ENCODE measurements at places on chromosomes 16 and 17. TPM values are rescaled to one million over a fixed set of nuclear protein-coding genes. Genes with fewer than 3 reads are reported as not detected.

The TMEM106A gene
- 4.9 TPM for total RNA-seq

The FOXJ1 gene
- total RNA-seq: not detected

The MYH8 gene
- not detected for total RNA-seq

GRCh38 chr17:82655038-82655479 lies 6.8 kb upstream of the WDR45B start:
- DNase-seq: no peak

DNA sequence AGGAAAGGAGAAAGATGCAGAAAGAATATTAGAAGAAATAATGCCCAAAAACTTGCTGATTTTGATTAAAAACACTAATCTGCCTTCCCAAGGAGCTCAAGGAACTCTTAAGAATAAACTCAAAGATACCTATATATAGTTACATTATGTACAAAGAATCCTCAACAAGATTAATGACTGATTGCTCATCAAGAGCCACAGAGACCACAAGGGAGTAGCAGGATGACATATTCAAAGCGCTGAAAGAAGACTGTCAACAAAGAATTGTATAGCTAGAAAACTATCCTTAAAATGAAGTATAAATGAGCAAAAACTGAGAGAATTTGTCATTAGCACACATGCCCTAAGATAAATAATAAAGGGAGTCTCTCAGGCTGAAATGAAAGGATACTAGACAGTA lies 6.2 kb downstream of the LPCAT2 start:
- no peak for DNase-seq

GRCh38 chr17:17728550-17729251 lies 47.4 kb downstream of the RAI1 start:
- no peak for DNase-seq

- DNase-seq: no peak
Observed at GRCh38 chr17:34125010-34125409, 130.1 kb upstream of the CCL2 start.

GRCh38 chr16:280552-280951 lies at the start of gene ARHGDIG:
TSS of gene ARHGDIG (plus strand) at chr16:280591. CDS start at chr16:280681, 90 bp downstream.
- no peak for DNase-seq

- DNase-seq: no peak
Observed at GRCh38 chr16:57640185-57640584, 11.8 kb downstream of the ADGRG1 start.

DNA sequence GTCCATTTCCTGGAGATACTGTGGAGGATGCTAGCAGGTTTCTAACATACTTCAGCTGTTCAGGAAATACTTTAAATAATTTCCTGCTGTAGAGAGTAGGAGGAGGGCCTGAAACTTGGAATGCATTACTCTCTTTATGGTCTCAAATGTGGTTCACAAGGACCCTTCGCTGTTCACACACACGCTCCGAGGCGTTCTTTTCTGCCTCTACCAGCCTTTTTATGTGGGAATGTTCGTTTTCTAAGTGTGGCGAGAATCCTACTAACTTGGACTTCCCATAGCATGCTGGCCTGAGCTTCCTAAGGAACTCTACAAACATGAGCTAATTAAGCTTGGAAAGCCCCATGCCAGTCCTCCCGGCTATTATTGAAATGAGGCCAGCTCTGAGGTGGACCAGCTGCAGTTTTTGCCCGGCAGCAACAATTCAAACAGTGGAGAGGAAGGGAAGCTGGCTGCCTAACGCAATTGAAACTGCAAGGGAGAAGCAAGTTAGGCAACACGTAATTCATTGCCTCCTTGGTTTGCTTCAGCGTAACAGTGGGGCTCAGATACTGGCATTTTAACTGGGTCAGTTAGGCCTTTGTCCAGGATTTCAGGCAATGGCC lies 18.9 kb downstream of the KPNA2 start:
- no peak for DNase-seq

- no peak for DNase-seq
Observed at GRCh38 chr17:20125724-20126123, 116.6 kb downstream of the SPECC1 start.

DNA sequence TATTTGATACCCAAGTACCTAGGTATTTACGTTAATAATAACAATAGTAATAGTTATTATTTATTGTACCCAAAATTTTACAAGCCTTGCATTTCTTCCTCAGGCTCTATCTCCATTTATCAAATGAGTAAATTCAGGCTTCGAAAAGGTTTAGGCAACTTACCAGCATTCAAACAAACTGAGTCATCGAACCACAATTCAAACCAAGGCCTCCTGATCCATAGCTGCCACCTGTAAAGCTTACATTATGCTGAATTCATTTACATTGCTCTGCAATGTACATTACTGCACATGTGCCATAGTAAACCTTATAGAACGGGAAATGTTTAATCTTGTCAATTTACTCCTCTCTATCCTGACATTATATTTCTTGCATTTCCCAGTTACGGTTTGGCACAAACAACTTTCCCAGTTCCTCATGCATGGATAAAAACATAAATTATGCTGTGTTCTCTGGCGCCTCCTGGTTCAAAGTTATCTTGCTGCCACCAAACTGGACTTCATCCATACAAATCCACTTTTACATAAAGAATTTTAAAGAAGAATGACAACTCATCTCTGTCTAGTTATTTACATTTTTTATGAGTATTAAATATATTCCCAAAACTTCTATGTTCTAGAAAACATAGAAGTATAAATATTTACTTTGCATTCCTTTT lies 360.6 kb upstream of the SOX9 start:
- no peak for DNase-seq

DNA sequence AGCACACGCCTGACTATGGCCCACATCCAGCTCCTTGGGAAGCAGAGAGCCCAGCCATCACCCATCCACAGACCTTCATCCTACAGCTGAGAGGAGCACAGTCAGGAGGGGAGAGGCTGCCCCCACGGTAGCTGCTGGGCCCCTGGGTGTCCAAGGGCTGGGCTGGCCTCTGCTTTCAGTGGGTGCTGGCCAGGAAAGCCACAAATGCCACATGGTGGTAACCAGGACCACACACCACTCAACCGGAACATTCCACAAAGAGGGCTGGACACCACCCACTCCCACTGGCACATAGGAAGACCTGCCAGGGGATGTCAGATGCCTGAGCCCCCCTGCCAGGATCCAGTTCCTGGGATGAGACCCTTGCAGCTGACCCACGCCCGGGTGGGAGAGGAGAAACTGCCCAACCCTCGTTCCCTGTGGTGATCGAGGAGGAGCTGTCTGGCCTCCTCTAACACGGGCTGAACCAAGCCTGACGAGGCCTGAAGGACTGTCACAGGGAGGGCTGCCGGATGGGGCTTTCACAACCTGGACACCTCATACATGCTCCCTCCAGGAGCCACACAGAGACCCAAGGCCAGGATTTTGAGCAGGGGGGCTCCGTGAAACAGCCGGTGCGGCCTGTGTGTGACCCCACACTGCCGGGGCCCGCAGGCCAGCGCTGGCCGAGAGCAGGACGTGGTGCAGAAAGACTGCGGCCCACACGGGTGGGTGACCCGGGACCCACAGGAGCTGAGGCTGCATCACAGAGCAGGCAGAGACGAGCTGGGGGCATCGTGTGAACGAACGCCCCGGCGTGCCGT lies 30.7 kb downstream of the PIEZO1 start:
- no peak for DNase-seq

DNA sequence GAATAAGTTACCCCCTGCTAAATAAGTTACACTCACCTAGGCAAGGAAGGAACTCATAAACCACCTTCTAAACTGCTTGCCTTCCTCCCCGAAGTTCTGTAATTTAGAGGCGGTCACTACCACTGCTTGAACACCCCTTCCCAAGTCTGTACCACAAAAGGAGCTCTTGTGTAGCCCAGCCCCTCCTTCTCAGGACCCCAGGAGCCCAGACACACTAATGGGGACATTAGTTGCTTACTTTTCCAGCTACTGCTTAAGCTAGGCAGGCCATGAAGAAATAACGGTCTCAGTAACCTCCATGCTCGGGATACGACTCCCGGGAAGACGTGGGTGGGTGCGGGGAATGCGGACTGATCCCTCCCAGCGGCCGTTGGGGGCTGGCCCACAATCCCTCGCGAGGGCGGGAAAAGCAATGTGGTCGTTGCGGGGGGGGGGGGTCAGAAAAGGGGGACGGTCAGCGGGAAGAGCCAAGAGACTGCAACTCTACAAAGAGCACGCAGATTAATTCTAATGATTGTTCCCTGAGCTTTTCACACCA lies at the start of gene TEX14:
TEX14 (minus strand) TSS at position 345 of the 538 bp plus-strand sequence. CDS start 40,044 bp downstream, outside the sequence.
- DNase-seq: peak; percentile 56

DNA sequence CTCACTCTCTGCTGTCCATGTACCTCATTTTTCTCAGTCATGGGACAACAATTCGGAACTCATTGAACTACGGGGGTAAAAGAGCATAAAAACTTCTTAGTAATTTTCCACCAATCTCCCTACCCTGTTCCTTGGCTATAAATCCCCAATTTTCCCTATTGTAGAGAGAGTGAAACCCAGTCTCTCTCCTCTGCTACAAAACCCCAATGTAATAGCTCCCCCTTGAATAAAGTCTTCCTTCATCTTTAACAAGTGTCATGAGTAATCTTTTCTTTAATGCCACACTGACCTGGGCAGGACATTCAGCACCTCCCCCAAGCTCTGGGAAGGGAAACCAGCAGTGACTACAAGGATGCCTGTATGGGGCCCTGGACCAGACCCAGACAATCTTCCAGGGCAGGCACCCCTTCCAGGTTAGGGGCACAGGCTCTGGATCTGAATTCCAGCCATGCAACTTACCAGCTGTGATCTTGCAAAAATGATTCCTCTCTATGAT lies 10.2 kb upstream of the EIF1 start:
- no peak for DNase-seq

DNA sequence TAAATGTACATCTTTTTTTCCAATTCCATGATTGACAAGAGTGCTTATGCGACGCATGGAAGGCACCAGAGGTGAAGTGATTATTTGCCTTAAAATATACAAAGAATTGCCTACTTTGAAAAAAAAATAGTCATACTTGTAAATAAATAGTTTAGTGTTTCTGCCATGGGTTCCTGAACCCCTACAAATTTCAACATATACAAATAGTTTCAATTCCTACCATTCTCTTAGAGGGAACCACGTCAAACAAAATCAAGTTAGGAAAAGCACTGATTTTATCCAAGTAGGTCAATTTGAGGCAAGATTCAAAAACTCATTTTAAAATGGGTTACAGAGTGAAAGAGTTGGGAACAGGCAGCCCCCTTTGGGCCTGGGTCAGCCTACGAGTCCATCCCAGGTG lies 11.7 kb downstream of the CMTM3 start:
- no peak for DNase-seq

GRCh38 chr17:36939802-36940312 lies 2.6 kb downstream of the LHX1 start:
- no peak for DNase-seq
